ENCODE measurements at places on chromosomes 2 and 18.

GRCh38 chr18:8477615-8478014 lies 131.6 kb upstream of the RAB12 start:
- DNase-seq, result no peak

GRCh38 chr18:57077786-57078552 lies 68.9 kb upstream of the BOD1L2 start:
- DNase-seq, result no peak

GRCh38 chr2:57740891-57741290 lies 305.7 kb upstream of the VRK2 start:
- DNase-seq, result no peak

DNA sequence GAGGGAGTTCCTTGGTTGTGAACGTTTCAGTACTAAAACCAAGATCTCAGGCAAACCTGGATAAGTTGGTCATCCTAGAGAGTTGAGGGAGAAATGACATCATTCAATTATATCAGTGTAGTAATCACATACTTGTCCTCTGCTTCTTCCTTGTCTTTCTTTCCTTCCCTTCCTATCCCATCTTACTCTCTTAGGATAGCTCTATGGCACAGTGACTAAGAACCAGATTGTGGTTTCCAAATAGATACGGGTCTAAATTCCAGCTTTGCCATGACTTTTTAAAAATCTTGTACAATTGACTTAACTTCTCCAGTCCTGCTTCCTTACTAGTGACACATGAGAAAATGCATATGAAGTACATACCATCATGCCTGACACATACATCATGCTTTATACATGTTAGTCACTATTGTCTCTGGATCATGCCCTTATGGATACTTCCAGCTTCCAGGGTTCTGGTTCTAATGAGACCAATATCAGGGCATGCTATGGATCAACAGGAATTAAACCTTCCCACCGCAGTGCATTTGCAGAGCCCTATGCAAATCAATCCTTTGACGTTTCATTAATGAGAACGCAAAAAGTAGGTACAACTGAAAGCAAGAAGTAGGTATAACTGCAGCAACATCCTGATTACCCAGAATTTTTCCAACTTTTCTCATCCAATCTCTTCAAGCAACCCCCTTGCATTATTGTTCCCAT lies 168.0 kb upstream of the KLF7 start:
- no peak for DNase-seq

DNA sequence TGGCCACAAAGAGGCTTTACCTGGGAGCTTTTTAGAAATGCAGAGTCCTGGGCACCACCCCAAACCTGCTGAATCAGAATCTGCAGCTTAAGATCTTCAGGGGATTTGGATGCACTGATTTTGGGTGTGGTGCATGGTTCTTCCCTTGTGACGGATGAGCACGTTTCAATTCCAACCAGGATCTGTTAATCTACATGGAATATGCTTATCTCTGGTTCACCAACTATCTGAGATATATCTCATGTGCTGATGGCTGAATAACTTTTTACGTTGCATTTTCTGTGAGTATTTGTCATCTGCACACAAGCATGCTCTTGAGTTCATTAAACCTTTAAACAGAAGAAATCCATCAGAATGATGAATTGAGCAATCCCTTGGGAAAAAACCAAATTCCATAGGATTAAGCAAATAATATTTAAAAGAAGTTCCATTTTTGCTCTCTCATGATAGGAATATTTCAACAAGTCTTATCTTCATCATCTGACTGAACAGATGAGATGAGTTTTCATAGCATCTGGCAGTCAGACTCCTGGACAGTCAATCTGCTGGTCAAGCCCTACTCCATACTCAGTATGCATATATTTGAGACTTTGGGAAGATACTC lies 120.6 kb downstream of the PLB1 start:
- no peak for DNase-seq

DNA sequence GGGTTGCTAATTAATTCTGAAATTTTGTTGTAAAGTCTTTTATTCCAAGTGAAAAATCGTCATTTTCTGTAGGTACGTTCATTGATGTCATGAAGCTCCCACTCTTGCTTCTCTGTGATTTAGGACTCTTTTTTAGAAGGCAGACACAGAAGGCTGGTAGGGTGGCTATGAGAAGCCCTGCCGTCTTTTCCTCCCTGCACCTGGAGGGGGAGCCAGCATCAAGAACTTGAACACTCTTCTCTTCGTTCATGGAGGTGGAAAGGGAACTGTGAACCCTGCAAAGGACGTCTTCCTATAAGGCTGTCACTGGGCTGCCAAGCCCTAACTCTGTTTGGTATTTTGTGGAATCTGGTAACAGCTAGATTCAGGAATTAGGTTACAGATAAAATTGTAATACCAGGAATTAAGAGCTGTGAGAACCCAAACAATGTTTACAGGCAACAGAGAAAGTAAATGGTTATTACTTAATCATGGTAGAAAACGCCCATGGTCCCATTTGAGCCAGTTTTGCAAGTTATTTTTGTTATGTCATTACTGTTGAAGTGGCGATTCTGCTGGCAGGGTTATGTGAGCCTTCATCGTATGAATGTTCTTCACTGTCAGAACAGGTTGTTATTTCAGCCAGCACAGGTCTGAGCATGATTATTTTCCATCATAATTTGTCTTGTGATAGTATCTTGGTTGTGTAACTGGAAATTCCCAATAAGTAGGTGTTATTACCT lies 112.2 kb downstream of the OSBPL6 start:
- peak; percentile 48 for DNase-seq

GRCh38 chr18:44682871-44683221 lies 2.2 kb downstream of the SETBP1 start:
- no peak for DNase-seq

- peak; percentile 44 for DNase-seq
These were observed 16.3 kb upstream of the HPCAL1 start for GRCh38 chr2:10286216-10287037.

DNA sequence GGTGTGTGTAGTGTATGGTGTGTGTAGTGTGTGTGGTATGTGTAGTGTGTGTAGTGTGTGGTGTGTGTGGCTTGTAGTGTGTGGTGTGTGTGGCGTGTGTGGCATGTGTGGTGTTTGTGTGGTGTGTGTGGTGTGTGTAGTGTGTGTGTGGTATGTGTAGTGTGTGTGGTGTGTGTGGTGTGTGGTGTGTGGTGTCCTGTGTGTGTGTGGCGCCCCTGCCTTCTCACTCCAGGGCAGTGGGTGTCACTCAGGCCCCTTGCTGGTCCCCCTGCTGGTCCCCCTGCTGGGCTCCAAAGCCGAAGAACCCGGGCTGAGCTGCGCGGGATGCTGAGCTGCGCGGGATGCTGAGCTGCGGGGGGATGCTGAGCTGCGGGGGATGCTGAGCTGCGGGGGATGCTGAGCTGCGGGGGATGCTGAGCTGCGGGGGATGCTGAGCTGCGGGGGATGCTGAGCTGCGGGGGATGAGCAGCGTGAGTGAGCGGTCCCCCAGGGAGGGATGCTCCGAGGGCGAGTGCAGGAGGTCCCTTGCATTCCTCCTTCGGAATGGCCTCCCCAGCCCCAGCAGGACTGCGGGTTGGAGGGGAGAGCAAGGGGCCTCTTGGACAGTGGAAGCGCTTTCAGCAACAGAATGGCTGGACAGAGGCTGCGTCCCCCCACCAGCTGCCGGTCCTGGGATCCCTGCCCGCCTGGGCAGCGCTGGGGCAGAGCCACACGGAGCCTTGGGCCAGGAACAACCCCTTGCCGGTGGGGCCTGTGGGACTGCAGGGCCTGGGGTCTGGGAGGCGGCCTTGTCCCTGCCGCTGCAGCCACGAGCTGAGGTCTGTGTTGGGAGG lies 3.4 kb upstream of the RTP5 start:
- DNase-seq, result no peak

DNA sequence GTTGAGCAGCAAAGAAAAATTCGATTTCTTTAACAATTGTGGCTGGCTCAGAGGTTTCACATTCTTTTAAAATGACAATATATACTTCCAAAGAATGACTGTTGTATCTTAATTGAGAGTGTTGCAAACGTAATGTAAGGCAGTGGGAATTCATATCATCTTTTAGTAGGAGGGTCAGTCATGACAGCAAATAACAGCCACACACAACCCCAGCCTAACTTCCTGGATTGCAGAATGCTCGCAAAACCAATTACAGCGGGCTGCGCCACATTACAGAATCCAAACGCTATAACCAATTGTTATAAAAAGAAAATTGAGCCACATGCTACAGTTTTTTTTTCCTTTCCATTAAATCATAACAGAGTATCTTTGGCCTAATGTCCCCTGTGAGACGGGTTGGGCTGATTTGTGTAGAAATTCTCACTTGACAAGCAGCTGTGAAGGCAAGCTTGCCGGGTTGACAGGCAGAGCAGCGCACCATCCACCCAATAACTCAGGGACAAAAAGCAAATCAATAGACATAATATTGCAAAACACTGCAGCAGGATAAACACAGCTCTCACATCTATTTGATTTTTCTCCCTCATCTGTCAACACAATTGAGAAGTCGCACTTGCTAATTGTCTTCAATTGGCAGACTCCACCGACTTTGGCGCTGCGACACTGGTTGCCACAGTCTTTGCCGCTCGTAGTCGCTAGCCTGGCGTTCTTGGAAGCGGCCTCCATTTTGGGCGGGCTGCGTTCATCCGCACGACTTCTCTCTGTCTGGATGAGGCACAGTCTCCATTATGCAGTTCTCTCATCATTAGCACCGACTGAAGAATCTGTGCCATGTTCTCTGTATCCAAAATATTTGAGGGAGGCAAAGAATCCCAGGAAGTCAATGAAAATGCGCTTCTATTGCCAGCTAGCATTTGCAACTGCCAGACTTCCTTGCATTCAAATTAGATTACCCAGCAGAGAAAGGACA lies 95.0 kb upstream of the CCDC68 start:
- no peak for DNase-seq

DNA sequence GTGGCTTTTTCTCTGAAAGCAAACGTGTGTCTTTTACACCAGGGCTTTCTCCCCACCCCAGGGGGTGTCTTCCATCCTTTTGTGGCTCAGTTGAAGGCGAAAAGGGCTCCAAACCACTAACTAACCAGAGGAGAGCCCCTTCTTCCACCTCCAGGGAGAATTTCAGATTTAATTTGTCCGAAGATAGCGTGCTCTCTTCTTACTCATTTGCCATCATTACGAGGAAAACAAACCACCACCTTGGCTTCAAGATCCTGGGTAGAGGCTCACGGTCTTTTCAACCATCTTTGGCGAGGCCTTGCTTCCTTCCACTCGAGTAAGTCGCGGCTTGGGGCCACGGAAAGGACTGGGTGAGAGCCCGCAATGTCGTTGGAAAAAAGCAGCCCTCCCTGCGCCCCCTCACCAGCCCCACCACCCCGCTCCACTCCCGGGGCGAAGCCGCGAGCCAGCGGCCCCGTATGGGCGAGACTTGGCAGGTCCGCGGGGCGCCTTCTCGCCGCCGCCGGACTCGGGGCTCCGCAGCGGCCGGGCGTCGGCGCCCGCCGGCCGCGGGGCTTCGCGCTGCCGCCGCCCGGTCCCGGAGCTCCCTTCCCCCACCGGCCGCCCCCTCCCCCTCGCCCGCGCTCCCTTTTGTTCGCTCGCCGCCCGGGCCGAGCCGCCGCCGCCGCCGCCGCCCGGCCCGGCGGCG lies 1.7 kb upstream of the ZNF532 start:
- no peak for DNase-seq

GRCh38 chr18:58491773-58492752 lies 136.8 kb downstream of the ALPK2 start:
- DNase-seq, result no peak

GRCh38 chr2:217833439-217833838 lies 169.4 kb downstream of the TNS1 start:
- no peak for DNase-seq

GRCh38 chr18:40939656-40940515 lies 1015.1 kb upstream of the PIK3C3 start:
- DNase-seq, result no peak

- DNase-seq, result no peak
These were observed 73.4 kb downstream of the ZFP36L2 start for GRCh38 chr2:43152741-43153647.

DNA sequence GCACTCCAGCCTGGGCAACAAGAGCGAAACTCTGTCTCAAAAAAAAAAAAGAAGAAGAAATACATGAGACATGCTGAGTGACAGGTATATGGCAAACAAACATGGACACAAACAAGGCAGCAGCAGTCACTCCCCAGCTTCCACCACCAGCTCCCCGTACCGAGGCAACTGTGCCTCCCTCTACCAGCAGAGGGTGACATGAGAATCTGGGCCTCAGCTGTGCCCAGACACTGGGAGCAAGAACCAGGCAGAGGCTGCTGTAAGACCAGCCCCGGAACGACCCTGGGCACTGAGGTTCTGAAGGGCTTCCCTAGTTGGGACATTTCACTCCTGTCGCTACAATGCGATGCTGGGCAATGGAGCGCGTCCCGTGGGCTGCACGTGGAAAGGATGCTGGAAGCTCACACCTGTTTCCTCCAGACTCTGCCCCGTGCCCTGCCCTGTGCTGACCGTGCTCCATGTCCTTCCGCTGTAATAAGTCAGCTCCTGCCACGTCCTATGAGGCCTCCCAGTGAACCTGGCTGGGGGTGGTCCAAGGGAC lies 37.1 kb downstream of the BOK start:
- no peak for DNase-seq

DNA sequence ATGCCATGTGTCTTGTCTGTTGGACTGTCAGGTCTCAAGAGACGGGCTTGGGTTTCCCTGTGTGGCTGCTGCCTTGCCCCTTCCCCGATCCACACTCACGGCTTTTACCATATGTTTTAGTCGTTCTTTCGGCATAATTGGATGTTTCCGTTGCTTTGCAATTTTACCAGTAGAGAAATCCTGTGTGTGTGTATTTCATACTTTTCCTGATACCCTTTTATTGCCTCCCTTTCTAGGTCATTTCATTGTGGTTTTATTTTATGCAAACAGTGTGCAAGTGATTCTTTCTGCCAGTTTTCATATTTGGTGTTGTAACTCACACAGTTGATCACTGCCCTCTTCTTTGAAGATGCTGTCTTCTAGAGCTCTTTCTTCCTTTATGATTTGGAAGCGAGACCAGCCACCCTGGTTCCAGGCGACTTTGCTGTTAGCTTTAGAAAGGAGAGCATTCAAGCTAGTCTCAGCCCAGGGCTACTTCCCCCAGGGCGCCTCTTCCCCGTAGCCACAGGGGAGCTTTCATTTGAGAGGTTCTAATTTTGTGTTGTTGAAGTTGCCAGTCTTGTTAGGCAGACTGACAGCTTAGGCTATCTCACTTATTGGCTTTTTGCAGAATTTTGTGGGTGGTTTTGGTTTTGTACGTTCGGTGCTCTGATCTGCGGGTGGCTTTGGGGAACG lies 17.0 kb downstream of the SH3BP4 start:
- no peak for DNase-seq

GRCh38 chr2:128745946-128746345 lies 427.3 kb upstream of the HS6ST1 start:
- DNase-seq, result no peak

- no peak for DNase-seq
These were observed 96.8 kb downstream of the CAPN13 start for GRCh38 chr2:30710461-30710860.

Data from NCI-H460 (cell line).